ENCODE measurements at places on chromosomes 3 and 15. TPM values are rescaled to one million over a fixed set of nuclear protein-coding genes. Genes with fewer than 3 reads are reported as not detected.

The IVD gene
- total RNA-seq, result 88.3 TPM

GRCh38 chr3:186598108-186598784, 14.6 kb upstream of the AHSG start:
- DNase-seq, result no peak

The TRMT10C gene
- 14.4 TPM for total RNA-seq

GRCh38 chr15:90463381-90463780, 66.3 kb upstream of the CRTC3 start:
- DNase-seq, result no peak

The RBP2 gene
- total RNA-seq, result 3.5 TPM

DNA sequence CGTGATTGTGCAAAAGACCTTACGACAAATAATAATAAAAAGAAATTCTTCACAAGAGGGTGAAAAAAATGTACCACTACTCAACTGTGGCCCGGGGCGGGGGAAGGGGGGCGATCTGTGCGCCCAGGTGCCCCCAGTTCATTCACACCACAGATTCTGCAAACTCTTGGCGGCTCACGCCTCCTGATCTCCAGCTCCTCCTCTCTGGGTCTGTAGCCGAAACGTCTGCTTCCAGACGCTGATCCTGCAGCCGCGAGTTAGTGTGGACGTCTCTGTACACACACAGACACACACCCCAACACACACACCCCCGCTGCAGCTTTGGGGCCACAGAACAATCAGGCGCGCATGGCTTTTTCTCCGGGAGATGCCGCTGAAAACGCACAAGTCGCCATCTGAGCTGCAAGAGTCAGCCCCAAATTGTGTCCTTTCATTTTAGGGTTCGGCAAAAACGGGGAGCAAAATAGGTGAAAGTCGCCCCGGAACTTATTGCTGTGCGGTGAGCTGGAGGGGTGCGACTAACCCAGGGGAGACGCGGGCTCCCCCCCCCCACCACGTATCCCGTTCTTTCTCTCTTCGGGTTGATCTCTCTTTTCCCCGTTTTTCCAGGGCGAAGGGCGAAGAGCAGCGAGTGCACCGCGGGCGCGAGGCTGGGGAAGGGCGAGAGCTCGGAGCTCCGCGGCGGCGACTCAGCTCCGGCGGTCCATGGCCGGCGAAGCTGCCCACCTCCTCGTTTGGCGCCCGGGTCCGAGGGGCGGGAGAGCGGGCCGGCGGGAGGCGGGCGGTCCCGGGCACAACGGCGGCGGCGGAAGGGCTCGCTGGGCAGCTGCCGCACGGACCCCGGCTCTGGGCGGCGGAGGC, 505 bp upstream of the WNT5A start:
- peak; percentile 32 for DNase-seq

- DNase-seq, result no peak
Measured at GRCh38 chr3:89332386-89332785, 225.0 kb downstream of the EPHA3 start.

The GPR27 gene
- 0.14 TPM for total RNA-seq

The NRG4 gene
- total RNA-seq, result 3.1 TPM

DNA sequence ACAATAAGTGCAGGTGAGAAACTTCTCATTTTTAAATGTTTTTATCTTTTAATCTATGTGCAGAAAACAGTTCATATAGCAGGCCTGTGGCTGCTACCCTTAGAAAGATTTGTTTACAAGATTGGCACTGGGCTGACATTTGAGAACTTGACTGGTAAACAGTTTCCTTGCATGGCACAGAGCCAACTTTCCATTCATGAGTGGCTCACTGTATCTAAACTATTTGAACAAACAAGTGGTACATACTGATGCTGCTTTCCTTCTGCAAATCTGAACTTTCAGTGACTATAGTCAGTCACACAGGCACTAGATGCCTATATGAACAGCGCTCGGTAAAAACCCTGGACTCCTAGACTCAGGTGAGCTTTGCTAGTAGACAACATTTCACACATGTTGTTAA, 6.3 kb upstream of the GTPBP8 start:
- DNase-seq, result peak; percentile 40

DNA sequence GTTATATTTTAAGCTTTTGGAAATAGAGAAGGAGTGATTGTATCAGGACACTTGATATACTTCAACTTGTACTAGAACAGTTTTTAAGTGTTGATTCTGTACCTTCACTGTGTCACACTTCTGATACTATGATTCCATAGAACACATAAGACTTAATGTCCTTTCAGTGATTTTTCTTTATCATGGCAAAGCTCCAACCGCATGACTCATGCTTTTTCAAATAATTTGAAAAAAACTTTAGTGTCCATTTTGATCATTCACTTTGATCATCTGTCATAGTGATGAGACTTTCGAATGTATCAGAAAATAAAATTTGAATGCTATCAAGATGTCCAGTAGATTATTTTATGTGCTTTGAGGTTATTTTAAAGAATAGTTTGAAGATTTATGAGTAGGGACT, 32.0 kb downstream of the AP4E1 start:
- DNase-seq, result no peak

The IL5RA gene
- 0.24 TPM for total RNA-seq

- no peak for DNase-seq
Measured at GRCh38 chr3:16355828-16356227, 90.8 kb downstream of the OXNAD1 start.

The MYO9A gene
- total RNA-seq, result 40.0 TPM

The IL17RD gene
- 1.2 TPM for total RNA-seq

- DNase-seq, result no peak
Measured at GRCh38 chr3:153889905-153890334, 231.3 kb upstream of the ARHGEF26 start.

The DLEC1 gene
- 0.73 TPM for total RNA-seq

DNA sequence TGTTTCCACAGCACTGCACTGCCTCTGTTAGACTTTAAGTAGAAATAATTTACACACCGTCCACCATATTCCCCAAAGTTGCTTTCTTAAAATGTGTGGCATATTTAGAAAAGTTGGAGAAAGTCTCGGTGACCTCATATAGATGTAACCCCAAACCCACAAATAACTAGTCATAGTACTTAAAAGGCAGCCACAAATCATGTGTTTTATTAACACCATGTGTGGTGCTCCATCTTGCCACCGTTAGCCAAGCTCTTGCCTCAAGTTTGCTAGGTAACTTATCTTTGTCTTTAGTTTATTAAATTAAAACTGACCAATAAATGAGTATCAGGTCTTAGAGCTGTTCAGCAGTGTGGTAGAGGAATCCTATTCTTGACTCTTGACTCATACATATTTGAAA, 257.9 kb downstream of the UBE2E2 start:
- DNase-seq, result no peak

DNA sequence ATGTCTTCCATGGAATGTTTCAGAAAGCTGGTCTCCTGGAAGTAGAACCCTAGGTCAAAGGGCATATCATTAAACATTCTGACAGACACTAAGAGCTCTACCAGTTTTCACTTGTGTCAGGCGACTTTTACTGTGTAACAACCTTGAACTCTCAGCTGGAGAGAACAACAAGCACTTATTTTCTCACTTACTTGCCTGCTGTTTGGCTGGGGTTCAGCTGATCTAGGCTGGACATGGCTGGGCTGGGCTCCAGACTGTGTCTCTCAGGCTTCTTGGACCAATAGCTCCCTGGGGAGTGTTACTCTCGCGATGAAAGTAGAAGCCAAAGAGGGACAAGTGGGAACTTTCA, 527.3 kb downstream of the SHQ1 start:
- no peak for DNase-seq

The MAGEF1 gene
- 17.3 TPM for total RNA-seq
